Stimulated activated CD4-positive, alpha-beta T cell treated with anti-CD3 and anti-CD28 coated beads, Interleukin-2, amount 100 ng/mL, for 48 hours (primary cell): ENCODE measurements at places on chromosomes 12 and 14.

DNA sequence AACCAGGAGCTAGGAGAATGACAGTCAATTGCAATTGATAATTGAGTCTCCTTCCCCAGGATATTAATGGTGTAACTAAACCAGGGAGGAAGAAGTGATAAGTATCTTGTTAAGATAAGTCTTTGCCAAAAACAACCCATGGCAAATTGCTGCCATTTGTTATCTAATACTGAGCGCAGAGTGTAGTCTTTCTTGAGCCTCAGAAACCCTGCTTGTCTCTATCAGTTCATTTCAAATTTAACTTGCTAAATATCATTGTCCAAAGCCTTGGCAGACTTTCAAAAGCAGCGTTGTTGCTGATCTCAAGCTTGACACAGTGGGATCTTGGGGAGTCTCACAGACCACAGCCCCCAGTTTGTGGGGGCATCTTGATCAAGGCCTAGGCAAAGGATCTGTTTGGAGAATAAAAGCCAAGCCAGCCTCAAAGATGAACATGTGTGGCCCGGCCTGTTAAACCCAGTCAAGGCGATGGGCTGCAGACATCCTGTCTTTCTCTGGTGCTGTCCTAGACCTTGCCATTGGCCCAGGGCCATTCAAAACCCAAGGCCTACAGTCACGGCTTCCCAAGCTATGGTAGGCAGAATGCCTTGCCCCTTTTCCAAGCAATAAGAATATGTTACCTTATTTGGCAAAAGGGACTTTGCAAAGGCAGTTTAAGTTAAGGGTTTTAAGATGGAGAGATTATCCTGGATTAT lies 164.2 kb downstream of the CHST11 start:
- DNase-seq, result no peak

GRCh38 chr12:3670083-3670620 lies 82.8 kb downstream of the CRACR2A start:
- no peak for DNase-seq

DNA sequence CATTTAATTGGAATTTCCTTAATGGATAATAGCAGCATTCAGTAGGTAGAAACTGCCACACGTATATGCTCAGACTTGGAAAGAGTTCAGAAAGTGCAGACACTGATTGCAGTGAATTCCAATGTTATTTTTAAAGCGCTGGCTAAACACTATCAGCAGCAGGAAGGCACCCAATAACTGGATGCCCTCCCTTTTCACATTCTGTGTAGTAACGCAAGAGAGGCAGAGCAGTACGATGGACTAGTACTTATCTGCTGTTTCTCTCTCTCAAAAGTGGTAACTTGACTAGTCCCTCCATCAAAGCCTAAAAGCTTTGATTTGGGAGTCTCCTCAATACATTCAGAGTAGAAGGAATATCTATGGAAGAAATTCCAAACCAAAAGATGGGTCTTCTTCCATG lies 791.0 kb downstream of the TMTC2 start:
- no peak for DNase-seq

DNA sequence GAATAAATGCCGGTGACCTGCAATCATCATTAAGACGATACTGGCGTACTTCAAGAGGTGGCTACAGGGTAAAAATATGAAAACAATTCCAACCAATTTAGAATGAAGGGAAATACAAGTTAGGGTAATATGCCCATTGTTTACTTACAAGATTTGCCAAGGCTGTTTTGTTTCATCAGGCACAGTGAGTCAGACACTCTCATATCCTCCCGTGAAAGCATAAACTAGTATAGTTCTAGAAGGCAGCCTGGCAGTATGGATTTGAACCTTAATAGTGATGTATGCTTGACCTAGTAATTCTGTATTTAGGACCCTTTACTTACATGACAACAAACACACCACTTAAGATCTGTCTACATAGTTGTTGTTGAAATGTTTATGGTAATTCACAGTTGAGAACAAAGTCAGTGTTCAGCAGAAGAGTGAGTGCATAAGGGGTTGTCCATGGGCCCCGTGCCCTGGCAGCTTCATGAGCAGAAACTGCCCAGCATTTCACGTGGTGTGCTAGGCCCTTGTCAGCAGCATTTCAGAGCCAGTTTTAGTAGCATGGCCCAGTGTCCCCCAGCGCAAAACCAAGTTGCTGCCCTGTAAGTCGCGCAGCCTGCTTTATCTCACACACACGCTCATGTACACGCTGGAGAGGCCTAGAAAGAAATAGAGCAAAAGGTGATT lies 80.8 kb downstream of the EP400 start:
- DNase-seq, result no peak

- no peak for DNase-seq
Observed at GRCh38 chr12:48169011-48169410, 11.7 kb upstream of the ASB8 start.
